ENCODE measurements at places on chromosomes 4 and X.

DNA sequence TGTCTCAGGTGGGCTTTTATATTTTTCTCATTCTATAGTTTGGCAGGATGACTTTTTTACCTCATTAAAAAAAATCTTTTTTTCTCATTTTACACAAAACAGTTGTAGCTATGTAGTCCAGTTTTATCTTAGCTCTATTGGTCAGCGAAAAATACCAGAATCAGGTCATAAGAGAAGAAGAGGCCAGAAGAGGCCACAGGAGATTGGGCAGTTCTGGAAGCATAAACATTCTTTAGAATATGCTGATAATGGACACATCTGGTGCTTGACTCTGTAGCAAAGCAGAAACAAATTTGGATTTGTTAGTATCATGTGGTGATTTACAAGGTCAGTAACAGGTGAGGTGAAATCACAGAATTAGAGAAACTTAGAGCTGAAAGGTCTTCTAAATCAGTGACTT lies 66.6 kb upstream of the ARHGAP24 start:
- DNase-seq, result no peak

DNA sequence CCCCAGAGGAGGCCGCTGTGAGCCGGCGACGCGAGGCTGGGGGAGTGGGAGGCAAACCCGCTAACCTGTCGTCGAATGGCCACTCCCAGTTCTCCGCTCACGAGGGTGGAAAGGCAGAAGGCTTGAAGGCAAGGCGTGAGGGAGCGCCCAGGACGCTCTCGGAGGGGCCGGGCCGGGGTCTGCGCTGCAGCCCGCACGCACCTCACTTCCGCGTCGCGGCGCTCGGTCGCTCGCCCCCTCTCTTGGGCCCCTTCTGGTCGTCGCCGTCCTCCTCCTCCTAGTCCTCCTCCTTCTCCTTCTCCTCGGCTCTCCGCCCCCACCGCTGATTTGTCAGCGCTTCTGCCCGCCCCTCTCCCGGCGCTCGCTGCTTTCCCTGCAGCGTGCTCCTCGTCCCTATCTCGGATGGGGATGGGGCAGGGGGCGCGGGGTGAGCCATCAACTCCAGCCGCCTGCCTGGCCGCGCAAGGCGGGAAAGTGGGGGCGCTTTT lies at the start of gene SNCA:
TSS of gene SNCA (minus strand) at position 265 of the 488 bp plus-strand sequence. CDS start 1,494 bp downstream, outside the sequence.
- no peak for DNase-seq

DNA sequence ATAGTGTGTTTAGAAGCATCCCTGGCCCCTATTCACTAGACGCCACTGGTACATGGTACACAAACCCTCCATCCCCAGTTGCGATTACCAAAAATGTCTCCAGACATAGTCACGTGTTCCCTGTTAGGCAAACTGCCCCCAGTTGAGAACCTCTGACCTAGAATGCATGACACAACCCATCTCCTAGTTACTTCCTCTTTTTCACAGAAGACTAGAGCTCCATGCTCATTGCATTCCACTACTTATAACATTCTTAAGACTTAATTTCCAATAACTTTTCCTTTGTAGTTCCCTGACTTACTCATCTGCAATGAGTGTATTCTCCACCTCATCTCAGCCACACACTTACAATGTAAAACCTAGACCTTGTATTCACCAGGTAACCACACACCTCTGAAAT lies 68.6 kb downstream of the PRSS12 start:
- DNase-seq, result no peak

- no peak for DNase-seq
These were observed 1138.7 kb upstream of the PCDH7 start for GRCh38 chr4:29581457-29581856.

DNA sequence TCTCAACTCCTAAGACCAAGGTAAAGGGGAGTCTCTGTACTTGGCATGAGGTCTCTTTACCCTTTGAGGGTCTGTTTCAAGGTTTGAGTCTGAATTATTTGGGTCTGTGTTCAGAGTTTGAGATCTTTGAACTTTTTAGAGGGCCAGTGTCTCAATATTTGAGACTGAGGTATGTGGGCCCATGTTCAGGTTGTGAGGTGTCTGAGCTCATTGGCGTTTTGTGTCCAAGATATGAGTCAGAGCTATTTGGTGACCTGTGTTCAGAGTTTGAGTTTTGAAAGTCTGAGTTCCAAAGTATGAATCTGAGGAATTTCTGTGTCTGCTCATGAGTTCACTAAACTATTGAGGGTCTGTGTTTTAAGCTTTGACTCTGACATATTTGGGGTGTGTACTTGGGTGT lies 36.7 kb upstream of the PAGE4 start:
- DNase-seq, result no peak

- DNase-seq, result no peak
These were observed 12.2 kb downstream of the GK2 start for GRCh38 chr4:79395841-79396240.

DNA sequence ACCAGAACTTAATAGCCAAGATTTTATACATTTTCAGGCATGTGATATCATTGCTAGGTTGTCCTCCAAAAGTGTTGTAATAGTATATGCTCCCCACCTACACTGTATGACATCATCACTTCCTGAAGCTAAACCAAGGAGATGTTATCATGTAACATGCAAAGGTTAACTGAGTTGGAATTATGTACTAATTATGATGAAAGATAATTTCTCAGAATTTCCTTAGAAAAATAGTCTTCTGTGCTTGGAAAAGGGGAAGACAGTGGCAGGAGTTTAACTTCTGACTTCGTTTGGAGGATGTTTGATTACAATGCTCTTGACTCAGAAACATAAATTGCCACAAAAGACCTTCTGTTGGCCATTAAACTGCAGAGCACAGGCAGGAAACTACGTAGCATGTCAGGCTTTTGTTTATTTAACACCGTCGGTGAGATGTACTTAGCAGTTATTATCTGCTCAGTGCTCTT lies 83.6 kb upstream of the GUCY1A1 start:
- DNase-seq, result no peak

DNA sequence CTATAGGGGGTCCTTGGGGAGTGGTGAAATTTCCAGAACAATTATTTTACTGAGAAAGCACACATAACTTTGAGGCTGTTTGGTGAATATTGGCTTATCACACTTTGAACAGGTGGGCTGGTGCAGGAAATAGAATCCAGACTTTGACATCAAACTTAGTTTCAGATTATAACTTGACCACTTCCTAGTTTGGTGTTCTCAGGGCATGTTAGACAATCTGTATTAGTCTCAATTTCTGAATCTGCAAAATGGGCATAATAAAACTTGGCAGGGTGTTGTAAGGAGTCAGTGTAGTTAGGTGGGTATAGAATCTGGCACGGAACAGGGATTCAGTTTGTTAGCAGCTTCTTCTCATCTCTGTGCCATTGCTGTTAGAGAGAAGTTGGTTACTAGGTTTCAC lies 43.3 kb upstream of the MBNL3 start:
- DNase-seq, result no peak

DNA sequence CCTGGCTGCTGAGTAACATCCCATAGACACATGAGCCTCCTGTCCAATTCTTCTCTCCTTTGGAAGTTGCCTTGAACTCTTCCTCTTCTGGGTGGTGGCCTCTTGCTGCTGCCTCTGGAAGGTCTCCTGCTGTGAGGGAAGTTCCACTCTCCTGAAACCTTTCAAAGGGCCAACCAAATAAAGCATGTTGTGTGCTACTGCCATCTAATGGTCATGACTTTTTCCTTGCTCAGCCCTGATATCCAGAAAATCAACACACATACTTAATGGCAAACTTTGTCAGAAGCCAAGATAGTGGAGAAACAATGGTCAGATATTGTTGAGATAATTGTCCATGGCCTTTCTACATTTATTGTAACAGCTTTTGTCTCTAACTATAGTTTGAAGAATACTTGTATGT lies 19.1 kb upstream of the ZXDA start:
- no peak for DNase-seq

- DNase-seq, result no peak
These were observed 102.7 kb downstream of the HS3ST1 start for GRCh38 chr4:11326021-11326420.

- DNase-seq, result no peak
These were observed 7.7 kb upstream of the OCIAD2 start for GRCh38 chr4:48914311-48914710.

DNA sequence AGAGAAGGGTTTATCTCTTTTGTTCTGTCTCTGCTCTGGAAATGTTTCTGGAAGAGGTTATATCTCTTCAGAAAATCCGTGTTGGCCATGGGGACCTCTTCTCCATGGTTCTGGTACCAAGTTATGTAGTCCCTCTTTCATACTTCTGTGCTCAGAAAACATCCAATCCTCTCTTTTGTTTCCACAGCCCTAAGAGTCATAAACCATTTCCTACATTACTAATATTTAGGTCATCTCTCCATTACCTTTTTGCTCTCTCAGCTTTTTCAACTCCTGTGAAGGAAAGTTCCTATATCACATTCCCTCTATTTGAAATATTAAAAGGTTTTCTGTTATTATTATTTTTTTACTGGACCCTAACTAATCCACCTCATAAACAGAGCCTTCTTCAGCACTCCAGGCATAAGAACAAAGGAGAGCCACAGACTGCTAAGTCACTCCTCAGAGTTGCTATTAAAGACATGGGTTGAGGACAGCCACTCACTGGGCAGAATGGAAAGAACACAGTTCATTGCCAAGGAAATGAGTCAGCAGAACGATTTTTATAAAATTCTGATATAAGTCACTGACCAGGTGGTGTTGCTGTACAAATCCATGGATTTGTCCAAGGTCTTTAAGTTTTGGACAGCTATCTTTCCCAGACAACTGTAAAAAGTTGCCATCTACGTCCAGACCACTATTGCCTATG lies 122.4 kb upstream of the NPY2R start:
- DNase-seq, result no peak

DNA sequence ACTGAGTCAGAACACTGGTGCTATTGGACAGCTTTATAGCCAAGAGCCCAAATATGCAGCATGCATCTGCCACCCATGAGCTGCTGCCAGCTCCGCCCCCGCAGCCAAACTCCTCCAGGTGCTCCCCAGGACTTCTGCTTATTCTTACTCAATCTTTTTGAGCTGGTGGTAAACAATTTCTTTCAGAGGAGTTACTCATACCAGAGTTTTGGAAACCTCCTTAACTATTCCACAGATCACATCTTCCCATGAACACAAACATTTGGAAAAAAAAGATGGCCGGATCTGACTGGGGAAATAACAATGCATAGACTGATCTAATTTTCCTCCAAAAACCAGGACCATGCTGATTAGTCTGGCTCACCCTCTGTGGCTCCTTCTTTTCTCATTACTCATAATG lies 399.9 kb downstream of the GPM6A start:
- no peak for DNase-seq

DNA sequence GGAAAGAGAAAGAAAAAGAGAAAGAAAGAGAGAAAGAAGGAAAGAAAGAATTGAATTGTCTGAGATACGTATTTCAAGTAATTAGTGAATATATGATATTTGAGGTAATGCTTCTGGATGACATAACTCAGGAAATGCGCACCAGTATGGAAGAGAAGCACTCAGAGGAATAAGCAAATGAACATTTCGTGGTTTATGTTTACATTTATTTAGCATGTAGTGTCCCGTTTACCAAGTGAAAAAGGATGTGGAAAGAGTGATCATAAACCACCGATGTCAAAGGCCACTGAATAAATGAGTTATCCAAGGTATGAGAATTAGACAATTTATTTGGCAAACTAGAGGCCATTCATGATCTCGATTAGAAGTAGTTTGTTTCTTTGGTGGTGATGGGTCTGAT lies 200.4 kb downstream of the ARAP2 start:
- DNase-seq, result no peak

- no peak for DNase-seq
These were observed 623.5 kb downstream of the FSTL5 start for GRCh38 chr4:161540265-161540664.

DNA sequence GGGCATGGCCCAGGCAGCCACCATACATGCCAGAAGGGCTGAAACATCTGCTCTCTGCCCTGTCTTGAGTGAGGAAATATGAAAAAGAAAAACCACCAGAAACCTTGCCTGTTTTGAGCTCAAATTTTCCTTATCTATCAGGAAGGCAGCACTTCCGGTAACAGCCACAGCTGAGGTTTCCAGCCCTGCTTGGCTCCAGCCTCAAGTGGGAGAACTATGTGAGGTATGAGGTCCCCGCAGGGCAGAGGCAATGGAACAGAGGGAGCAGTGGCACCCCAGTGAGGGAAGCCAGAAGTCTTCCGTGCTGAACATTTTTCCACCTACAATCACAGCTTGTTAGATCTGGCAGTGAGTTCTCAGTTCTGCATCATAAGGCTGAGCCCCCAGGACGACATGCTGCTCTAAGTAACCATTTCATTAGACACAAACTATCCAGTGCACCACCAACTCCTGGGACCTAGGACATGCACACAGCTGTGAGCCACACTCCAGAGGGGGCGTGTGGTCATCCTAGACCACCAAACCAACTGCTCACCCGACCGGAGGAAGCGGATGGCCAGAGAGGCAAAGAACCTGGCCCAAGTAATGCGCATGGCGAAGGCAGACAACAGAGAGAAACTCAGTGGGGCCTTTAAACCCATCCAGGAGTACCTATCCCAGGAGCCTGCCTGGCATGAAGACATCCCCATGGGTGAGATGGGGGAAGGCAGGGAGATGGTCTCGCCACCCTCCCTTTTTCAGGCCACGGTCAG lies 22.6 kb downstream of the WDR1 start:
- DNase-seq, result no peak

GRCh38 chrX:44062840-44063239 lies 89.7 kb upstream of the NDP start:
- DNase-seq, result no peak

DNA sequence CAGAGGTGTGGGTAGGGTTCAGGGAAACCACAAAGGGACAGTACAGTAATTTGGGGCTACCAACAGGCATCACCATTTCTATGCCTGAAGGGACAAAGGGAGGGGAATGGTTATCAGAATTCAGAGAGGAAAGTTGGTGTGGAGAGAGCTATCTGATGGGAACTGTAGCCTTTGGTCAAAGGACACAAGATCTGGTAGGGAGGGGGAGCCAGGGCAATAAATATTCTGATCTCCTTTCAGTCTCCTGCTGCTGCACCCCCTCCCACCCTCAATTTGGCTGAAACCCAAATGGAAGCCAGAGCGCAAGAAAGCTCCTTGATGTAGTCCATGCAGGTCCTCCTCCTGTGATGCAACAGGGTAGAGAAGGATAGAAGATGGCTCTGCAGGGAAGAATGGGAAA lies 14.6 kb downstream of the PGK1 start:
- no peak for DNase-seq

DNA sequence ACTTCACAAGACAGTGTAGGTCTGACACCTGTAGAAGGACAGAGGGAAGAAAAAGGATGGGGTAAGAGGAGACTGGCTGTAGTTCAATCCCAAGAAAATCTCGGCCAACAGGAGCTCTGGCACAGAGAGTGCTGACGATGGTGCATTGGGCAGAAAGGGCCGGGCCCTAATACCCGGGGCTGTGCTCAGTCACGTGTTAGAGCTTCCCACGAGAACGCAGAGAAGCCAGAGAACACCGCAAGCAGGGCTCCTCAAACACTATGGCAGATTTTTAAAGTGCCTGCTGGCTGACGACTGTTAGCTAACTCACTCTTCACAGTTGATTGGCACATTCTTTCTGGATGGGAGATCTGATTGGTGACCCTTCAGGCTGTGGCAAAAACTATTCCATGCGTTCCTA lies 35.5 kb downstream of the EREG start:
- DNase-seq, result no peak

GRCh38 chr4:548976-549375 lies 27.1 kb downstream of the TMEM271 start:
- no peak for DNase-seq

GRCh38 chrX:104660092-104660491 lies 94.1 kb downstream of the IL1RAPL2 start:
- no peak for DNase-seq
